NCI-H2227 treated with DMSO at 0.1 percent for 48 hours (cell line): ENCODE measurements at places on chromosomes 4 and X.

DNA sequence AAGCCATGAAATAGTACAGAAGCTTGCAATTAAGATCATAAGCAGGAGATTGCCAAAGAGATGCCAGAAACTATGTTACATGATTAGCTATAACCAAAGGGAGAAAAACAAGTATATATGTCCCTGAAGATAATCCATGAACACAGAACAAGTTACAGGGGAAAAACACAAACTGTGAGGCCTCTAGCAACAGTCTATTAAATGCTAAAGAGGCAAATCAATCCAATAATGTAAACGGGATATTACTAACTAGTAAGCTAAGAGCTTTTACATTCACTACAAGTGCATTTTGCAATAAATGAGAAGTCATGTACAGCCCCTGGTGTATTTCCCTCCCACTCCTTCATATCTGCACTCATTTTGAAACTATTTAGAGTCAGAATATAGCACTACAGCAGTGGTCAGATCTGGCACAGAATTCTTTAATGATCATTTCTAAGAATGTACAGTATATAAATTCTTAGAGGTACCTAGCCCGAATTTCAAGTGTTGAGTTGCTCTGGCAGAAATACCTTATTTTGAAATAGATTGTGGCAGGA is 449.8 kb upstream of the SMIM31 start:
- no peak for DNase-seq

GRCh38 chr4:172819353-172819752 is 349.3 kb upstream of the GALNT7 start:
- DNase-seq = no peak

DNA sequence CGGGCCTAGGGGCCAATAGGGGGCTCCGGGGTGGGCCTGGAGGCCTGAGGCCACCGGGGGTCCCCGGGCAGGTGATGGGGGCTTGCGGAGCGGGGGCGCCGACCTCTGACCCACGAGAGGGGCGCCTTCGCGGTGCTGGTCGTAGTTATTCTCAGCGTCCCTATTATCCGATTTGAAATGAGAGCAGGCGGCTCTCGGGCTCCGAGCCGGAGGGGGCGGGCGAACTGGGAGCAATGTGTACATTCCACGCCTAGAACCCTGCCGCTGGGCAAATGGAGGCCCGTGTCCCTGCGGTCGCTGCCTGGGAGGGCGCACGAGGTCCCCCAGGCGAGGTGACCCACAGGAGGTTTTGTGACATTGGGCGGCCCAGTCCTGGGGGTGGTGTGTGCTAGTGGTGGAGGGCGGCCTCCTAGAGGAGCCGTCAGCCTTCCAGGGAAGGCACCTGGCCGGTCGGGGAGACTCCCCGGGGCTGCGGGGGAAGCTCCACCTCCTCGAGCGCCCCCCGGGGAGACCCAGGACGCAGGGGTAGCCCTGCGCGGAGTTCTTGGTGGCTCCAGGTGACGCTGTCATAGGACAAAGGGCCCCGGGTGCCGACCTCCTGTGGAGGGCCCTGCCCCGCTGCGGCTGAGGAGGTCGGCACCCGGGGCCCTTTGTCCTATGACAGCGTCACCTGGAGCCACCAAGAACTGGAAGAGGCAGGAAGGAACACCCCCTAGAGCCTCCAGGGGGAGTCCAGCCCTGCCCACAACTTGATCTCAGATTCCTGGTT is 102.6 kb upstream of the PRKX start:
- peak; percentile 20 for DNase-seq

GRCh38 chrX:139121616-139122286 is 408.8 kb upstream of the F9 start:
- no peak for DNase-seq

DNA sequence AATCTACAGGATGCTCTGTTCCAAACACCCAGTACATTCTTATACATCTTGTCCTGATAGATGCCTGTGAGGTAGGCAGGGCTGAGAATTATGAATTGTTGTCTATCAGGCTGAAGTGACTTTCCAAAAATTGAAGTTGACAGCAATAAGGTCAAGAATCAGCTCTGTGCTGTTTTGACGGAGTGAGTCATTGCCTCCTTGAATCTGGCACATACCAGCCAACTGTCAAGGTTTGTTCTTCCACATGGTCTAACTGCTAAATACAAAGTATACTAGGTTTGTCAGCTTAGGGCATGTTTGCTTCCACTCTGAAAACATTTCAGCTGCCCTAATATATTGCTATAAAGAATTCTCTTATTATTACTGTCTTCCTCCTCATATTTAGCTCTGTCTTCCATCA is 32.3 kb downstream of the SH3RF1 start:
- no peak for DNase-seq

DNA sequence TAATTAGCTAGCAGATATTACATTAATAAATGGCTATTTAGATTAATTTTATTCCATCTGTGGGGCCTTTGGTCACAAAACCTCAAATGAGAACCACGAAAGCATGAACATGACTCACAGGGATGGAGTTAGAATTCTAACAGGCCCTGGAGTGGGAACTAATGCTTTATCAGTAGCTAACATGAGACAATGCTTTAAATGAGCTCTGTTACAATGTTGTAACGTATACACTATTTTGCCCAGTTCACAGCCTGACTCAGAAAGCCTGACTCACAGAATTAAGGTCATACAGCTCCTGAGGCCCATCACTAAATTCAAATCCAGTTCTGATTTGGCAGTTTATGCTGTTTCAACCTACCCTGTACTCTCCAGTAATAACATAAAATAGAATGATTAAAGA is 23.2 kb downstream of the VEGFC start:
- DNase-seq = no peak
